ENCODE measurements at places on chromosomes 2 and 18. TPM values are rescaled to one million over a fixed set of nuclear protein-coding genes. Genes with fewer than 3 reads are reported as not detected.

The REG1A gene
- not detected for total RNA-seq

The VWC2L gene
- total RNA-seq, result not detected

The ALPG gene
- total RNA-seq, result not detected

The MYOM1 gene
- not detected for total RNA-seq

The GRHL1 gene
- 0.85 TPM for total RNA-seq

The ADI1 gene
- 42.6 TPM for total RNA-seq

The FAM168B gene
- total RNA-seq, result 107 TPM

The DOK6 gene
- total RNA-seq, result not detected

The HTRA2 gene
- total RNA-seq, result 34.3 TPM

DNA sequence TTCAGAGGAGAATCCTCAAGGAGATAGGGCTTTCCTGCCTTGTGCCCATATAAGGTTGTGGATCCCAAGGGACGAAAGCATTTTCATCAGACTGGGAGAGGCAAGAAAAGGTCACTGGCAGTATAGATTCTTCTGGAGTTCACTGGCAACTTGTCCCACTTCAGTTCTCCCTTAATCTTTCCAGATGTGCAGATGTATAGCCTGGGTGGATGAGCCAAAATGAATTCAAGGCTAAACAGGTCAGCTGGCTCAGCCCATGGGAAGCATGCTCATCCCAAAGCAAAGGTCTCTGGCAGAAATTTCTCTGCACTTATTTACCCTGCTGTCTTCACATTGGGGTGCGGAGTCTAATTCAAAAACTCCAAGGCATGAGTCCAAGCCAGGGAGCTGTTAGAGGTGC, 148.9 kb upstream of the TNP1 start:
- DNase-seq, result no peak

- DNase-seq, result no peak
Measured at GRCh38 chr2:230457793-230458192, 41.8 kb downstream of the SP100 start.

- no peak for DNase-seq
Measured at GRCh38 chr18:9068346-9068745, 34.2 kb upstream of the NDUFV2 start.

- no peak for DNase-seq
Measured at GRCh38 chr18:40096675-40097074, 1858.4 kb upstream of the PIK3C3 start.

DNA sequence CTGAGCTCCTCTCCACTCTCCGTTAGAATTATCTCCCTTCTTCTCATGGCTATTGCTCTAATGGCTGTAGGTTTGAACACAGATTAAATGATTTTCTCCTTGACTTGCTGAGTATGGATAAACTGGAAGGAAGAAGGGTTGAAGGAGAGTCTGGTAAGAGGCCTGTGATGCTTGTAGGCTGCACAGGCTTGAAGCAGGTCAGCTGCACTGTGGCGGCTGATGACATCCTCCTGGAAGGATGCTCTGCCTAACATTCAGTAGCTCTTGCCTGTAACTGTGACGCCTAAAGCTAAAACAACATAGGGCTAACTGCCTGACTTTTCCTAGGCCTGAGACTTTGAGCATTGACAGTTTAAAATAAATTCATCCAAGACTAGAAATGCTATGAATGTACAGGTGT, 166.3 kb downstream of the MREG start:
- DNase-seq, result peak; percentile 58

DNA sequence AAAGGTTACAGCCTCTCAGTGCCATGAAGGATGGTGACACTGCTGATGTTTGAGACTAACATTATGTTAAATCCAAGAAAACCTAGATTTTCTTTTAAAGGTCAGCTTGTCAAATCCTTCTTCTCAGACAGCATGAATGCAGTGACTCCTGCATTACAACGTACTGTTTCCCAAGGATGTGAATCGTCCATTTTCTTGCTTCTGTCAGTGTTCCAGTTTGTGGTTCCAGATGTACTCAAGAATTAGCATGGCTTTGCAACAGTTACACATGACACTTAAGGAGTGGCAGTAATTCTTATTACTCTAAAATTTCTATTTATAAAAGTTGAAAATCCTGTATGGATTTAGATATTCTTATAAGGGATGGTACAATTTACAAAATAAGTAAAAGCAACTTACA, 1.5 kb upstream of the TTC39C start:
- DNase-seq, result no peak

DNA sequence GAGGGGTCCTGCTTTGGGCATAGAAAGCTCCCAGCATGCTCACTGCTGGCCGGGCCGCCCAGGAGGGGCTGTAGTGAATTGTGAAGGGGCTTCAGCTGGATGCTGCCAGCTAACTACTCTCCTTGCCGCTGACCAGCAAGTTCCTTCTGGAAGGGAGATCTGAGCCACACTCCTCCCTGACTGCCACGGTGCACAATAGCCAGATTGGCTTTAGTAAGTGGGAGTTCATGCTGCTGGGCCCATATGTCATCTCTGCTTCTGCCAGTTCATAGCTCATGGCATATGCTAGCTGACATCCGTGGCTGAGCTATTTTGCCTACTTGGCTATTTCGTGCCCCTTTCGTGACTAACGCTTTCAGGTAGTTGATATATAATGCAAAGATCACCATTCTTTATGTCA, 51.6 kb upstream of the ROCK2 start:
- DNase-seq, result no peak

- no peak for DNase-seq
Measured at GRCh38 chr2:231391981-231392380, 3.5 kb upstream of the B3GNT7 start.

Measured in endothelial cell of umbilical vein (primary cell).